ENCODE measurements at places on chromosomes 2 and 18. TPM values are rescaled to one million over a fixed set of nuclear protein-coding genes. Genes with fewer than 3 reads are reported as not detected.

UGT1A5 gene
- total RNA-seq: not detected

MARCHF4 gene
- not detected for total RNA-seq

C1GALT1C1L gene
- total RNA-seq: 3.0 TPM

FAM124B gene
- not detected for total RNA-seq

ATP6V1C2 gene
- total RNA-seq: not detected

MOB4 gene
- 40.1 TPM for total RNA-seq

UGT1A10 gene
- total RNA-seq: not detected

ABCG8 gene
- total RNA-seq: not detected

IL37 gene
- total RNA-seq: not detected

LRRC30 gene
- not detected for total RNA-seq

Data from Caki2 (cell line).